Activated naive CD8-positive, alpha-beta T cell treated with anti-CD3 and anti-CD28 coated beads, Interleukin-2, amount 50 U/mL, for 24 hours (primary cell): ENCODE measurements at places on chromosomes 3 and 15.
A peak's percentile ranks its signal among the peaks of the same experiment; 100 is the strongest.

- DNase-seq: no peak
Measured at GRCh38 chr3:176734146-176734545, 463.1 kb downstream of the TBL1XR1 start.

- no peak for DNase-seq
Measured at GRCh38 chr3:196778755-196779154, 39.1 kb downstream of the PAK2 start.

DNA sequence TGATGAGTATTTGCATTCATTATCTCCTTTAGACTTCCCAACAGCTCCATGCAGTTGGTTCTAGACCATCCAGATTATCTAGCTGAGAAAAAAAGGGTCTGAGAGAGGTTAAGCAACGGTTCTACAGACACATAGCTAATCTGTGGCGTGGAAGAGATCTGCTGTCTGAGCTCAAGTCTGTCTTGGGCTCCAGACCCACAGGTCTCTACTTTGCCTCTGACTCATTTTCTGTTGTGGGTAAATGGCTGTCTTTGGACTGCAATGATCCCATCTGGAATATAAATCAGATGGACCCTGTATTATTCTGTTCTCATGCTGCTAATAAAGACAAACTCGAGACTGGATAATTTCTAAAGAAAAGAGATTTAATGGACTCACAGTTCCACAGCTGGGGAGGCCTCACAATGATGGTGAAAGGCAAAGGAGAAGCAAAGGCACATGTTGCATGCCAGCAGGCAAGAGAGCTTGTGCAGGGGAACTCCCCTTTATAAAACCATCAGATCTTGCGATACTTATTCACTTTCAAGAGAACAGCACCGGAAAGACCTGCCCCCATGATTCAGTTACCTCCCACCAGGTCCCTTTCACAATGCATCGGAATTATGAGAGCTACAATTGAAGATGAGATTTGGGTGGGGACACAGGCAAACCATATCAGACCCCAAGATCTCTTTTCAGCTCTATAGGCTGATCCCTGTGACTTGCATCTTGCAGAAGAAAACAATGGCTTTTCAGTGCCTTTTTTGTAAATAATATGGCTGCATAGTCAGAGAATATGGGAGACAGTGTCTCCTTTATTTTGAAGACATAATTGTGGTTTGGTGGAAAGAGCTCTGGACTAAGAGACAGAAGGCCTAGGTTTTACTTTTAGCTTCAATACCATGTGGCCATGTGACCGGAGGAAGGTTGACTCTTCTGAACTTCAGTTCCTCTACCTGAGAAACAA is 24.7 kb downstream of the CEMIP start:
- peak; percentile 20 for DNase-seq

DNA sequence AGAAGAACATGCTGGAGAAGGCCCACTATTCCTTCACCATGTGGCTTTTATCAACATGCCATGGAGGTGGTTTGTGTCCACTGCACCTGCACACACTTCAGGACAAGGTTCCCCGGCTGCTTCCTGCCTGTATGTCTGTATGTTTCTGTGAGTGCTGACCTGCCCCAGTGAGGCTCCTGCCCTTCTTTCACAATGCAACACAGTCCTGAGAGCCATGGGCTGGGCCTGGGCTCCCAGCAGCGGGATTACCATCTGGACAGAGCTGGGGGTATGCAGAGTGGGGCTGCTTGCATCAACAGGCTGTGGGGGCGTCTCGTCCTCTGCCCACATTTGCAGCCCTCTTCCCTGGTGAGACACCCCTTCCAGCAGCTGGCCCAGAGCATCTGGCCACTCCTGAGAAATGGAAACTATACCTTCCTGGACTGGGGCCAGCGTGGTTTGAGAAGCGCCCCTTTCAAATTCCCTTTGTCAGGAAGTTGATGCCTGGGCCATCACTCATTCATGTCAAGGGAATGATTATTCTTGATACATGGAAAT is 29.3 kb upstream of the C15orf39 start:
- DNase-seq: no peak

- DNase-seq: no peak
Measured at GRCh38 chr15:96737408-96737807, 406.9 kb downstream of the NR2F2 start.

DNA sequence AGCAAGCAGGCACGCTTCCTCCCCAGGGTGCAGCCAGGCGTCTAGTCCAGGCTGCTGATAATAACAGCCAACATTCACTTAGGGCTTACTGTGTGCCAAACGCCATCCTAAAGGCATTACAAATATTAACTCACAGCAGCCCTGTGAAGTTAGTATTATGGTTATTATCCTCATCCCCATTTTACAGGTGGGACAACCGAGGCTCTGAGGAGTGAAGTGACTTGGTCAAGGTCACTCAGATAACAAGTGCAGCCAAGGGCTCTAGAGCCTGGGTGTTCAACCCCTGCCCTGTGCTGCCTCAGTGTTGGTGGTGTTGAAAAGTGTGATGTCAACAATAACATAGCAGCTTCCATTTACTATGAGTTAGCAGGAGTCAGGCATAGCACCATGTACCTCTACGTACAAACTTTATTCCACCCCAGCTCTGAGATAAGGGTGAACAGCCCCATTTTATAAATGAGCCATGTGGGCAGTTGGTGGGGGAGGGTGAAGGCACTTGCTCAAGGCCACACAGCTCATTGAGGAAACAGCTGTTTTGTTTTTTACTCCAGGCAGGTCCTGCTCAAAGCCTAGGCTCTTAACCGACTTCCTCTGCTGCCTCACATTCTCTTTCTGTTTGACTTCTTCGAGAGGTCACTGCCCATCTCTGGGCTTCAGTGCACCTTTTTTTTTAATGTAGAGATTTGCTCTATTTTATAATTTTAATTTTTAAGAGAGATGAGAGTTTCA is 24.0 kb upstream of the TRH start:
- DNase-seq: no peak

- DNase-seq: no peak
Measured at GRCh38 chr3:42891042-42891441, 14.9 kb upstream of the ZNF662 start.

DNA sequence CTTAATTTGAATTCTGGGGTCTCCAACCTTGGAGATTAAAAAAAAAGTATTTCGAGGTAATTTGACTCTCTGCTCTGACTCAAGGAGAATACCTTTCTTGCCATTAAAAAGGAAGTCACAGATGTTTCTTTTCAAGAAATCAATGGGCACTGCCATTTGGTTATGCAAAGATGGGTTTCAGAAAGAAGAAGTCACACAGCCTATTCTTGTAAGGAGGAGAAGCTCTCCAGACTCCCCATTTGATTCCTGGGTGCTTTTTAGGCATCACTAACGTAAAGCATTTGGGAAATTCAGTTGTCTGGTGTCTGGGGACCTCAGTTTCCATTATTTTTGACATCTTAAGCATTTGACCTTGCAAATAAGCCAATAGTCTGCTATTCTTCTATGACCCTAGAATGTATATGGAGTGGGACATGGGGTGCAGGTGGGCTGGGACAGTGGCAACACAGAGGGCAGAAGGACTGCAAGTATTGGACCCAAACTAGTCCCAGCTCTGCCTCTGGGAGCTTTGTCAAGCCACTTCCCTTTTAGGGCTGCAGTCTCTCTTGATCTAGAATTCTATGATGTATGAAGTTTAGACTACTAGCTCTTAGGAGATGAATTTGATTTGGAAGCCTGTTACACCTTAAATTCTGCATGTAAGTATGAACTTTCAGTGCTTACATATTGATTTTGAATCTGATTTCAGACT is 27.8 kb downstream of the IL5RA start:
- no peak for DNase-seq

DNA sequence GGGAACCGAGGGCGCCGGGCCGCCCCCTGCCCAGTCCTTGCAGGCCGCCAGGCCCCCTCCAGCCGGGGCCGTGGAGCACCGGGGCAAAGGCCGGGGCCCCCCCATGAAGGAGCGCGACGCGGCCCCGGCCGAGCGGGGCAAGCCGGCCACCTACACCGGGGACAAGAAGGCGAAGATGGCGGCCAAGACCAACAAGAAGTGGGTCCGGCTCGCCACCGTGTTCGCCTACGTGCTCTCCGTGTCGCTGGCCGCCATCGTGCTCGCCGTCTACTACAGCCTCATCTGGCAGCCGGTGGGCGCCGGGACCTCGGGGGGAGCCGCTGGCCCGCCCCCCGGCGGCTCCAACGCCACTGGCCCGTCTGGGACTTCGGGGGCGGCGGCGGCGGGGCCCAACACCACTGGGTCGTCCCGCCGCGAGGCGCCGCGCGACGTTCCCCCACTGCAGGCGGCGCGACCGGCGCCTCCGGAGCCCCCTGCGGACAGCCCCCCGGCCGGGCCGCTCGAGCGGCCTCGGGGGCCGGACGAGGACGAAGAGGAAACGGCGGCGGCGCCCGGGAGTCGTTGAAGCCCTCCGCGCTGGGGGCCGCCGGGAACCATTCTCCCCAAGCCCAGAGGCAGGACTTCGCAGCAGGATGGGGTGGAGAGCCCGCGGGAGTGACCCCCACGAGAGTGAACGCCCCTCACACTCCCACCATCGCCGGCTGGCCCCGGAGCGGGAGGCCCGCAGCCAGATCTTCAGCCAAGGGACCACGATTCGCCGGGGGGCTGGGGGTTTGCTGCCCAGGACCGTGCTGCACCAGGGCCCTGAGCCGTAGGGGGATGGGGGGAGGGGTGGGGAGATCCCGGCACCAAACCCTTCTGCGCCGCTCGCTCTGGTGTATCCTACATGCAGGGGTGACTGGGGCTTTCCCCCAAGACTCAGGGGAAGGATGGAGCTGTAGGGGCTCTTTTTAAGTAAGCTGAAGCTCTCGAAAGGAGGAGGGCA is 753 bp downstream of the INAFM2 start:
- DNase-seq: peak; percentile 48

- DNase-seq: no peak
Measured at GRCh38 chr3:105360003-105360402, 6.7 kb upstream of the ALCAM start.

- DNase-seq: no peak
Measured at GRCh38 chr3:12394569-12395271, 89.6 kb upstream of the TSEN2 start.

DNA sequence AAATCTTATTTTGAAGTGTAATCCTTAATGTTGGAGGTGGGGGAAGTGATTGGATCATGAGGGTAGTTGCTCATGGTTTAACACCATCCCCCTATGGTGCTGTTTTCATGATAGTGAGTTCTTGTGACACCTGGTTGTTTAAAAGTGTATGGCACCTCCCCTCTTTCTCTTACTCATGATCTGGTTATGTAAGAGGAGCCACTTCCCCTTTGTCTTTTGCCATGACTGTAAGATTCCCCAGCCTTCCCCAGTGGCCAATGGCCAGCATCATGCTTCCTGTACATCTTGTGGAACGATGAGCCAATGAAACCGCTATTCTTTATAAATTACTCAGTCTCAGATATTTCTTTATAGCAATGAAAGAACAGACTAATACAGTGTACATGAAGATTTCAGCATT is 39.8 kb upstream of the GMNC start:
- DNase-seq: no peak

GRCh38 chr3:192449036-192449435 is 278.3 kb downstream of the FGF12 start:
- DNase-seq: no peak

GRCh38 chr3:177498037-177498857 is 301.0 kb upstream of the TBL1XR1 start:
- no peak for DNase-seq

DNA sequence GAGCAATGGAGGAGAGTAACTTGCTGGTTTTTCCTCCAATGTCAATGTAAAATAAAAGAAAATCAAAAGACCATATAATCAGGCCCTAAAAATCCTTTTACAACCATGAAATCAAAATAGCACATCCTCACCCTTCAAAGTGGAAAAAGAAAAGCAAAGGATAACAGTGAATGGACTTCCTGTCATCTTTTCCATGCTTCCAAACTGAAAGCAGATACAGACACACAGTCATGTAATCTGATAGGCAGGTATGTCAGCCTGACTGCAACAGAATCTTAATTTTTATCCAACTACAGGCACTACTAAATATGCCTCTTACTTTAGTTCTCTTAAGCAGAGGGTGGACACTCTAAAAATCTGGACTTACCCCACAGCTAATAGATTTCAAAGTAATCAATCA is 27.8 kb upstream of the IGDCC4 start:
- no peak for DNase-seq

DNA sequence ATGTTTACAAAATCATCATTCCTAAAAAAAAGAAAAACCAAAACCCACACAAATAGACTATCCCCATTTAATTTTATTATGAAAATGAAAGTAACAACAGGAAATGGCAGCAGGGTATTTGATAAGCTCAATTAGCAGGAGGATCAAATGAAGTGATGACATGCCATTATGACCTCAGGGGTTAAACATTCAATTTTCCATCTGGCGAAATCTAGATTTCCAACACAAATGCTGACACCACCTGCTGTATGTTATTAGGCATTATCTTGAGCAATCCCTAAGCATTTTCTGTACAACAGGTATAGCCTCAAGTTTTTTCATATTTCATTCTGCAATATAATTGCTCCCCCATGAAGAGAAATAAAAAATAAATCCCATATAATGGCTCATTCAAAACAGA is 57.1 kb downstream of the SHQ1 start:
- DNase-seq: no peak

GRCh38 chr3:115943579-115943978 is 320.3 kb downstream of the GAP43 start:
- DNase-seq: no peak

- peak; percentile 8 for DNase-seq
Measured at GRCh38 chr3:8658306-8659212, 14.0 kb upstream of the SSUH2 start.

GRCh38 chr3:64449026-64449425 is 223.8 kb upstream of the PRICKLE2 start:
- no peak for DNase-seq

- DNase-seq: no peak
Measured at GRCh38 chr3:71994203-71994602, 209.3 kb upstream of the PROK2 start.

GRCh38 chr3:106004826-106005225 is 136.0 kb upstream of the CBLB start:
- DNase-seq: no peak

- no peak for DNase-seq
Measured at GRCh38 chr3:127959041-127959440, 44.0 kb downstream of the KBTBD12 start.

DNA sequence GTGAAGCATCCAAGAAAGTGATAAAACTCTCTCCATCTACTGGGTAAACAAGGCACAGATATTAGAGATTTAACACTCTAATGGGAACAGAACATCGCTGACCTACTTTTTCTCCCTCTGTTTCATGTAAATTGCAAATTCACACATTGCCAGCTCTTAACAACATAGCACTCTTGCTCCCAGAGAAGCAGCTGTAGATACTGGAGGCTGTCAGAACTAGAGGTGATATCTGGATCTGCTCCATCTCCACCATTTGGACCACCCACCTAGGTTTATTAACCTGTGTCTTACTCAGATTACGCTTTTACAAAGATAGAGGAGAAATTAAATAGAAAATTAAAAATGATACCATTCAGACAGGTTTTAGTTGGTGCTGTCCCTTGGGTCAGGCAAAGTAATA is 289.1 kb upstream of the CRBN start:
- no peak for DNase-seq

DNA sequence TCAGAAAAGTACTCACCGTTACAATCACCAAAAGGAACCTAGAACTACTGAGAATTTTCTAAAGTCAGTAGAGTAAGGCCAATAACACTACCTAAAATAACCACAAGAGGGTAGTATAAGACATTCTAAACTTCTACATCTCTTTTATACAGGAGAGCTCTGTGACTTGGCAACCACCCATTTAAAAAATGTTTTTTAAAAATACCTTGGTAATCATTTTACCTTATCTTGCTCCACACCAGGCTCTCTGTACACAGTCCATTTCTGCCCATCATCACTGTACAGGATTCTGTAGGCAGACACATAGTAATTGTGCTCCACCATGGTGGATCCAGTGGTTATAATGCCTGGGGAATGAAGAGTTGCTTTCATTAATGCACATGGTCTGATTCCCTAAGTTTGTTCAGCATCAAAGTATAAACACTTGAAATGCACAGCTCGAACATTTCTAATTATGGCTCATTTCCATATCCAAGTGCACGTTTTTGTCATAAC is 54.5 kb downstream of the ST3GAL6 start:
- DNase-seq: no peak
